ENCODE measurements at places on chromosomes 6 and 20.

GRCh38 chr20:63319164-63320040, 26.4 kb downstream of the COL20A1 start:
- DNase-seq: no peak

- no peak for DNase-seq
Observed at GRCh38 chr20:48702455-48702913, 125.3 kb downstream of the PREX1 start.

- DNase-seq: peak; percentile 29
Observed at GRCh38 chr6:99282479-99283062, 66.9 kb downstream of the FAXC start.

DNA sequence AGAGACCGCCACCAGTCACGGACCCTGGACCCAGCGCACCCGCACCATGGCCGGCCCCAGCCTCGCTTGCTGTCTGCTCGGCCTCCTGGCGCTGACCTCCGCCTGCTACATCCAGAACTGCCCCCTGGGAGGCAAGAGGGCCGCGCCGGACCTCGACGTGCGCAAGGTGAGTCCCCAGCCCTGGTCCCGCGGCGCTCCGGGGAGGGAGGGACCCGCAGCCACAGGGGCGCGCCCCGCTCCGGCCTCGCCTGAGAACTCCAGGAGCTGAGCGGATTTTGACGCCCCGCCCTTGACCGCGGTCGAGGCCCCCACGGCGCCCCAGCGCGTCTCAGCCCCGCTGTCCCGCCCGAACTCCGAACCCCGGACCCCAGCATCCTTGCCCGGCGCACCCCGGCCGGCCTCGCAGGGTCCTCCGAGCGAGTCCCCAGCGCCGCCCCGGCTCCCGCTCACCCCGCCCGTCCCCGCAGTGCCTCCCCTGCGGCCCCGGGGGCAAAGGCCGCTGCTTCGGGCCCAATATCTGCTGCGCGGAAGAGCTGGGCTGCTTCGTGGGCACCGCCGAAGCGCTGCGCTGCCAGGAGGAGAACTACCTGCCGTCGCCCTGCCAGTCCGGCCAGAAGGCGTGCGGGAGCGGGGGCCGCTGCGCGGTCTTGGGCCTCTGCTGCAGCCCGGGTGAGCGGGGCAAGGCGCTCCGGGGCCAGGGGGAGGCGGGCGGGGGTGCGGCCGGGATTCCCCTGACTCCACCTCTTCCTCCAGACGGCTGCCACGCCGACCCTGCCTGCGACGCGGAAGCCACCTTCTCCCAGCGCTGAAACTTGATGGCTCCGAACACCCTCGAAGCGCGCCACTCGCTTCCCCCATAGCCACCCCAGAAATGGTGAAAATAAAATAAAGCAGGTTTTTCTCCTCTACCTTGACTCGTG, at the start of gene OXT:
OXT (plus strand) TSS at position 11 of the 920 bp plus-strand sequence; CDS start at position 47, 36 bp downstream.
- no peak for DNase-seq

DNA sequence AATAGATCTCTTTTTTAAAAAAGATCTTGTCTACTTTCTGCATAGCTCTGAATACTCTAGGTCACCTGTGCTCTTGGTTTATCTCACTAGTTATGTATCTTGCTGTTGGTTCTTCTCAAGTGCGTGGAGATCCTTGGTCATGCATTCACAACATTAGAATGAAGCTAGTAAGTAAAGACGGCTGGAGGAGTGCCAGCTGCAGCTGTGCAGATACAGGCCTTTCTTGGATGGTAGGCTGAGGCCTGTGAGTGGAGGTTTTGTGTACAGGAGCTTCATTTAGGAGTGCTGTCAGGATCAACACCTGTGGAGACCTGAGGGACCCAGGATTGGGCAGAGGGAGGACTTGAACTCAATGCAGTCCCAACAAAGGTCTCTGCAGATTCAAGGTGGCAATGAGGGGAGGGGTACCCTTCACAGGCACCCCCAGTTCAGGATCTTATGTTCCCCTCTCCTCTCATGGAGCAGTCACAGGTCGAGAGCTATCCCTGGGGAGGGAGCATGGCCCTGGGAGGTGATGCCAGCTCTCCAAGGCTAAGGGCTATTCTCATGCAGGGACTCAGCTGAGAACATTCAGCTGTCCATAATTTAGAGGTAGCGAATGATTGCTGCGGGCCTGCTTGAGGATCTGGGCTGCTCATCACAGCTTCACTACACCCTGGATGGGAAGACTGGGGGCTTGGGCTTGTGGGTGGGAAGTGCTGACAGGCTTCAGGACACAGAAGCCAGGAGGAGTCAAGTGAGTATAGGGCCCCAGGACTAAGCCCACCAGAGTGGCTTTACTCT, 98.9 kb upstream of the ENPP5 start:
- DNase-seq: no peak

- DNase-seq: no peak
Observed at GRCh38 chr6:127618729-127619128, 41.8 kb downstream of the C6orf58 start.

DNA sequence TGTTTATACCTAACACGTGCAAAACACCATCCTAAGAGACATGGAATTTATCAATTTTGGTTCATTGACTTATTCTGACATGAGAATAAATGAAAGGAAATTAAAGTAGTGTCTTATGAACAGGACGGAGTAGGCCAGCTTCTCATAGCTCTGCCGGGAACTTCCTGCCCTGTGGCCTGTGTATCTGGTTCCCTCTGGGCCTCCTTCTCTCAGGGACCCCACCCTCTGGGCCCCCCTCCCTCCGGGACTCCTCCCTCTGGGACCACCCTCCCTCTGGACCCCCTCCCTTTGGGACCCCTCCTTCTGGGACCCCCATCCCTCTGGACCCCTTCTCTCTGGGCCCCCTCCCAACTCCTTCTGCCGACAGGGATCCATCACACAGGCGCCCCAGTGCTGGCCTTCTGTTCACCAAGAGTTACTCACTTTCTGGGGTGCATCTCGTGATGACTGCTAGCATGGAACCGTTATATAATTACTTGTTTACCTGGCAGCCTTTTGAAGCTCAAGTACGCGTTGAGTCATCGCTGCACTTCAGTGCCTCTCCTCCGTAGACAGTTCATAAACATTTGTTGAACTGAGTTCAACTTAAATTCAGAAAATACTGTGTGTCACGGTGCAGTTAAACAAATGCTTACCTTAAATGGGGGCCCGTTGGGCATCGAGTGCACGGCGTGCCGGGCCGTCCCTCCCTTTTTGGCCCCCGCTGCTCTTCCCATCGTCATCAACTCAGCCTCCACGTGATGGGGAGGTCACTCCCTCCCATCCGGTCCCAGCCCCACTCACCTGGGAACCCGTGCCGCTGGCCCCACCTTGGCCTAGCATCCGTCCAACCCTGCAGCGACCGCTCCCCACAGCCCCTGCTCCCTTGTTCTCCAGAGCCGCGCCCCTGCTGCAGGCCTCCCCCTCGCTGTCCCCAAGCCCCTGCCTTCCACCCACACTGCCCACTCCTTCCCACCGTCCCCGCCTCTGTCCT, 8.1 kb downstream of the CCR6 start:
- DNase-seq: no peak

DNA sequence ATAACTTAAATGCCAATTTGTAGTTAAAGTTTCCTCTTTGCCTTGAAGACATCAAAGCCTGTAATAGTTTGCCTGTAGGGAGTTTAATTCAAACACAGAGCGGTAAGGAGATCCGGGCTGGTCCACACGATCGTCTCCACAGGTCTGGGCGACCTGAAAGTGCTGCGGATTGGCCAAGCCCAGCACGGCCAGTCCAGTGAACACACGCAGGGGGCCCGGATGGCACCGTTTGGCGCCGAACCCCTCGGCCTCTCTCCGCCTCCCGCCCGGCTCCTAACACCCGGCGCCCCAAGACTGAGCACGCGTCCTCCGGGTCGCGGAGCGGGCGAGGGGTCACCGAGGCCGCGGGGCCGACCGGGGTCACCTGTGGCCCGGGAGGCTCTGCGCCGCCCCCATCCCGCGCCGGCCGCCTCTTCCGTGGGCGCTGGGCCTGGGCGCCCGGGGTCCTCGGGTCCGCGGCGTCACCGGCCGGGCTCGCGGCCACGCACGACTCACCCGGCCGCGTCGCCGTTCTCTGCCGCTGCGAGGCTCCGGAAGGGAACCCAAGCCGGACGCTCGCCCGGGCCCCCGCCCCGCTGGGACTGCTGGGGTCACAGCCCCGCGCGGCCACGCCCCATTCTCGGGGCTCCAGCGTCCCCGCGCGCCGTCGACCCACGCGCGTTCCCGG, 481 bp downstream of the SERPINB6 start:
- peak; percentile 58 for DNase-seq

DNA sequence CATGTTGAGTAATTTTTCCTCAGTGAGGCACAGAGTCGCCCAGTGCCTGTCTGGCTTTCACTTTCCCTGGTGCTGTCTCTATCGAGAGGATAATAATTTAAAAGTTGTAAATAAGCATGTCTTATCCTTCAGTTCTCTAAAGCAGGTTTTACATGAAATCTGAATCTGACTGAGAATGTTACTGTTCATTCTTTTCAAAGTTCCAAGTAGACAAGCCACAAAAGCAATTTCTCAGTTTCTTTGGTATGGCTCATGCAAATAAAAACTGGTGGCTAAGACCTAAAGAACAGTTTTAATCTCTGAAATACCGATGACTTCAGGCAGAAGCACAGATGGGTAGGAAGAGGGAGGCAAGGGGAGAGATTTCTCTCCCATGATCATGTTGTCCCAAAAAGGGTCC, 87.6 kb upstream of the GCM1 start:
- no peak for DNase-seq

DNA sequence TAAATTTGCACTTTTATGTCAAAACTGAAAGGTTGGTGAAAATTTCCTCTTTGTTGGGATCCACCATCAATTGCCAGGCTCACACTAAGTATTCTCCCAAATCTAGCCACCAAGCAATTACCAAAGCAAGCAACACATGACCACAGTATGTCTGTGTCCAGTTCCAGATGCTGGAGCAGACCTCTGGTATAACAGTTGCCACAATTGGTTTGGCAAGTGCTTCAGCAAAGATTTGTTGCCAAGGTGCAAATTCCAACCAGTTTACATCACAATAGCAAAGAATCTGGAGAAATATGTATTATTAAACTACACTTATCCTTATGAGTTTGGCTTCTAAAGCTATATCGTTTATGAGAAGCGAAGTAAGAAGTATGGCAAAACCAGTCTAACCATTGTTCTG, 6.4 kb downstream of the GTF2H5 start:
- peak; percentile 85 for DNase-seq

DNA sequence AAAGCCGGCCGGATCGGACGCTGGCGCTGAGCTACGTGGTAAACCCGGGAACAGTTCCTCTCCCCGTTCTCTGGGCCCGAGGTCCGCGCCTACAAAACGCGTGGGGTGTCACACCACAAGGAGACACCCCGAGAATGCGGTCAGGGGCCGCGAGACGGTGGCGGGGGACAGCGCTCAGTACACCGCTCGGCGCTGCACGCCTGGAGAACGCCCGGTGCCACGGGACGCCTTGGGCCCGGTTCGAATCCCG, 670 bp downstream of the NCOA5 start:
- DNase-seq: no peak

DNA sequence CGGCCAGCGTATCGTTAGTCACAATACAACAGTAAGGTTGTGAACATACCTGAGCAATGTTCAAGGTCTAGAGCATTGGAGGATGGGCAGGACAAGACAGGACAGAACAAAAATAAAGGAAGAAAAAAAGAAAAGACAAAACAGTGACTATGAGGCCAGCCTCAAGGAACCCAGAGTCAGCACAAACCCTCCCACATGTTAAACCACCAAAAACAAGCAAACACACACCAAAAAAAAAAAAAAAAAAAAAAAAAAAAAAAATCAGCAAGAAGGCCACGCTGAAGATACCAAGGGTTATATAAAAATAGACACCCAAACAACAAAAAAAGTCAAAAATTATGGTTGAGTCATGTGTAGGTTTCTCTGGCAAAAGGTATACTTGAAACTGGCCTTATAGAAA, 12.8 kb downstream of the MED23 start:
- no peak for DNase-seq

- DNase-seq: peak; percentile 76
Observed at GRCh38 chr6:146357578-146358430, 185.8 kb upstream of the RAB32 start.

DNA sequence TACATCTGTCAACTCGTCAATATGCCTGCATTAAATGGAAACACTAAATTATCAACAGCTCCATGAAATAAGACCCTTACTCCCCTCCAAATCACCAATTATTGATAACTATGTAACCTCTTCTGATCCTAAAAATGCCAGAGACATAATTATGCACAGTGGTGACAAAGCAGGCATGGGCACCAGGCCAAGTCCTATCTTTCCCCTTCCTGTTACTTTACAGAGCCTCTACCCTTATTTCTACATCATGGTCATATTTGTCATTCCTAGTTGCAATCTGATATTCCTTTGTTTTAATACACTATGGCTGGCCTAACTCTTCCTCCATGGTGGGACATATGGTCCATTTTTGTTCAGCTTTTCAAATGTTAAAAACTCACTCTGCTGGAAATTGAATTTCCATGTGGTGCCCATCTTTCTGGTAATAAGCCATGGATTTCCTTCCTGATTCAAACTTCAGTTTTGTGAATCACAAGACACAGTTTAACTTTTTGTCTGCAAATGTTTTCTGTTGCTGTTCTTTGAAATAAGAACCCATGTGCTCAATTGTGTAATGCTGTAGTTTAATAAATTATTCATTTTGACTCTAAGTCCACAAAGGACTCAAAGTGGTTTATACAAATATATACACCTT, 41.8 kb upstream of the ARFGEF2 start:
- DNase-seq: no peak

DNA sequence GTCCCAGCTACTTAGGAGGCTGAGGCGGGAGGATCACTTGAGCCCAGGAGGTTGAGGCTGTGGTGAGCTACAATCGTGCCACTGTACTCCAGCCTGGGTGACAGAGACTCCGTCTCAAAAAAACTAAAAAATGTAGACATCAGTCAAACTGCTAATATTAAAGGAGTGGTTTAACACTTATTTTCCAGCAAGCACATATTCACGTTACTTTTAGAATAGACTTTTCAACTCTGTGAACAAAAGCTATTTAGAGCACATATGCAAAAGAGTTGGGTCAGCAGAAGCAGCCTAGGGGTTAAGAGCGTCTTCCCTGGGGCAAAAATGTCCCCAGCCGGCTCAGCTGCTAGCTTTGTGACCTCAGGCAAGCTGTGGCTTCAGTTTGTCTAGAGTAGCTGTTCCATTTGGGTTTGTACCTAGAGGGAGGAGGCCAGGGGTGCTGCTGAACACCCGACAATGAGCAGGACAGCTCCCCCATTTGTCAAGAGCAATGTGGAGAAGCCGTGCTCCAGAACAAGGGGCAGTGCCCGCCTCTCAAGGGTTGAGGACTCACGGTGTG, 62.5 kb upstream of the PTGIS start:
- no peak for DNase-seq

Data from AG08395 (cell line).